ENCODE measurements at places on chromosomes 1 and 21.
A peak's percentile ranks its signal among the peaks of the same experiment; 100 is the strongest.

- no peak for DNase-seq
Measured at GRCh38 chr1:2152954-2153353, 41.6 kb downstream of the FAAP20 start.

DNA sequence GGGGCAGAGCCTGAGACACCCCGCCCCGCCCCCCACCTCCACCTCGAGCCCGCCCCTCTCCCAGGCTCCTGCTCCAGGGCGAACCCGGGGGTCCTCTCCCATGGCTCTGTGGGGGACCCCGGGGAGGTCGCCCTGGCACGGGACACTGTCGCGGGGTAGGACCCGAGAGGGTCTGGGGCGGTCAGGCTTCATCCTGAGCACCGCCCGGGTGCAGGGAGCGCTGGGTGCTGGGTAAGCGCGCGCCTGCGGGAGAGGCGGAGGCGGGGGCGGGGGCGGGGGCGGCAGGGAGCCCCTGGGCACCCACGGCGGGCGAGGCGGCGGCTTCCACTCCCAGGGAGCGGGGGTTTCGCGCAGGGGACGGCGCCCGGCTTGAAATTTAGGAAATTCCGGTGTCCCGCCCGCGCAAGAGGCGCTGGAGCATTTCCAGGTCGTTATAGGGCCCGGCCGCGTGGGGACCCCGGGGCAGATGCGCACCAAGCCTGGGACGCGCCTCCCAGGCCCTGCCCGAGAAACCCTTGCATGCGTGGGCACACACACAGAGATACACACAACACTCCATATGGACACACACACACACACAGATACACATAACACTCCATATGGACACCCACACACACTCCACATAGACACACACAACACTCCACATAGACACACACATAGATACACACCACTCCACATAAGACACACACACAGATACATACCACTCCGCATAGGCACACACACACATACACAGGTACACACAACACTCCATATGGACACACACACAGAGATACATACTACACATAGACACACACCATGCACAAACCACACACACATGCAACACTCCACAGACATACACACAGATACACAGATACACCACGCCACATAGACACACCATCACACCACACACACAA lies 48.7 kb upstream of the SLC19A1 start:
- DNase-seq = peak; percentile 27

GRCh38 chr1:29634324-29634723 lies 398.0 kb downstream of the PTPRU start:
- no peak for DNase-seq

DNA sequence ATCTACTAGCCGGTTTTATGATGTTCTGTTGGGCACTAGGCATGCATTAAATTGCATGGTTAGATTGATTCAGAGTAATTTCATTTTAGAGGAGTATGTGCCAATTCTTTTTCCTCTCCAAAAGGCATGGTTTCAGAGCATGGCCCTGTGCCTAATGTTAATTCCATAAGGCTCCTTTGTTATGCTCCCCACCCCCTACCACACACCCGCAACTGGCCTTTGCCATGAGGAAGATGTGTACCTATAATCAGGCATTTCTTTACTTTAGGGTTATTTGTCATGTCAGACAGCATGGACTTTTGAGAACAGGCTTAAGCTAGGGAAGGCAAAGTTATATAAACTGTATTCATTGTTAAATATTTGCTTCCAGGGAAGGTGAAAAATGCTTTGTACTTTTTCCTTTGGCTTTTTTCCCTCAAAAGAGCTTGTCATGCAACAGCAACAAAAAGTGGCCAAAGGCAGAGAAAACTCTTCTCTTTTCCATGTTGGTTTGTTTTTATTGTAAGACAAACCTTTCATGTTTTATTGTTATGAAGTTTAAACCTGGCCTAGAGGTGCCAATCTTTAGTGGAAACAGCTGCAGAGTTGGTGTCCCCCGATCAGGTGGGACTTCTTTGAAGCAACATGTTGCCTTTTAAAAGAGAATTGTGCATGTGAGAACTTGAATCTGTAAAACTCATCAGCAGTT lies 24.3 kb upstream of the NBL1 start:
- no peak for DNase-seq

GRCh38 chr1:228147151-228147693 lies 2.5 kb upstream of the GJC2 start:
- no peak for DNase-seq

GRCh38 chr1:216186141-216186540 lies 237.1 kb downstream of the USH2A start:
- no peak for DNase-seq
